ENCODE measurements at places on chromosomes 1 and 21.
A peak's percentile ranks its signal among the peaks of the same experiment; 100 is the strongest.

- no peak for DNase-seq
Observed at GRCh38 chr1:204150702-204151551, 917 bp downstream of the ETNK2 start.

GRCh38 chr1:97119260-97120158 is 397.9 kb downstream of the PTBP2 start:
- no peak for DNase-seq

GRCh38 chr1:50132347-50132894 is 23.7 kb downstream of the ELAVL4 start:
- DNase-seq: no peak

GRCh38 chr1:193850745-193851144 is 664.3 kb upstream of the B3GALT2 start:
- DNase-seq: peak; percentile 5

DNA sequence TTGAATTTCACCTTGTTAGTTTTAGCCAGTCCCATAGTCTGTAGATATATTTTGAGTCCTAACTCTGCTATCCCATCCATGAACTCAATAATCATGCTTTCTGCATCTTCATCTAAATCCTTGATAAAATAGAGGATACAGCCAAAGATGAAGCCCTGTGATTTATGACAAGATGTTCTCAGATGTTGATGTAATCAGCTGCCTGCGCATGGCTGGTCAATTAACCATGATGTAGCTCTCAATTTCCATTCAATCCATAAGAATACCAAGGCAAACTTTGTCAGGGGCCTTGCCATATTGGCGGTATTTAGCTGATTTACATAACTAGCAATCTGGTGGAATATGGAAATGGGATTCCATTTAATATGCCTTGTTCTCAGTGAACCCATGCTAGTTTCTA is 183.2 kb downstream of the TNR start:
- DNase-seq: no peak

DNA sequence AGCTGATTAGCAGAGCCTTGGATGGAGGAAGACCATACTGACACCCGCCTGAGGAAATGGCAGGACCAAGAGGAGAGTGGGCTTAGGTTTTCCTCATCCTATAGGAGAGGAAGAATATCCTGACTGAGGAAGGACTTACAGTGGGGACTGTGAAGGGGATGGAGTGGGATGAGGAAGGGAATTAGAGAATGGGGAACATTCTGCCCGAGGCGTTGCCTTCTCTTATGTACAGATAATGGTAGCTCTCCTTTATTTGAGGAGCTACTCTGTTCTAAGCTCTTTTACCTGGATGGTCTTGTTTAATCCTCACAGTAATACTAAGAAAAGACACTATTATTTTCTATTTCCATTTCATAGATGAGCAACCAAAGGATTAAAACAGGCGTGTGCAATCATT is 56.0 kb downstream of the OLFML3 start:
- DNase-seq: no peak

- no peak for DNase-seq
Observed at GRCh38 chr1:19400875-19401534, 84.3 kb downstream of the CAPZB start.

DNA sequence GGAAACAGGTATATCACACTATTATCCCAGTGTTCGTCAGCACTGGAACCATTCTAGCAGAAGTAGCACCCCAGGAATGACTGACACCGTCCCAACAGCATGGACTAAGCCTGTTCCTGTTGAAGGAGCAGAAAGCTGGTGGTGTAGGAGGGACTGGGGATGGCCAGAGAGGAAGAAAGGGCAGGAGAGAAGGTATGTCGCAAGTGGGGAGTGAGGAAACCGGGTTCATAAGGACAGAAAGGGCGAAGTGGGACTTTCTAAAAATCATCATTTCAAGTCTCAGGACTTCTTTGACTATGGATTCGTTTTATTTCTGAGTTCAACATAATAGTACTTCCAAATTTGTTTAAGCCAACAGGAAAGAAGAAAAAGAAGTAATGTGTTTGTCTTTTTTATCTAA is 19.7 kb upstream of the MX1 start:
- DNase-seq: no peak

DNA sequence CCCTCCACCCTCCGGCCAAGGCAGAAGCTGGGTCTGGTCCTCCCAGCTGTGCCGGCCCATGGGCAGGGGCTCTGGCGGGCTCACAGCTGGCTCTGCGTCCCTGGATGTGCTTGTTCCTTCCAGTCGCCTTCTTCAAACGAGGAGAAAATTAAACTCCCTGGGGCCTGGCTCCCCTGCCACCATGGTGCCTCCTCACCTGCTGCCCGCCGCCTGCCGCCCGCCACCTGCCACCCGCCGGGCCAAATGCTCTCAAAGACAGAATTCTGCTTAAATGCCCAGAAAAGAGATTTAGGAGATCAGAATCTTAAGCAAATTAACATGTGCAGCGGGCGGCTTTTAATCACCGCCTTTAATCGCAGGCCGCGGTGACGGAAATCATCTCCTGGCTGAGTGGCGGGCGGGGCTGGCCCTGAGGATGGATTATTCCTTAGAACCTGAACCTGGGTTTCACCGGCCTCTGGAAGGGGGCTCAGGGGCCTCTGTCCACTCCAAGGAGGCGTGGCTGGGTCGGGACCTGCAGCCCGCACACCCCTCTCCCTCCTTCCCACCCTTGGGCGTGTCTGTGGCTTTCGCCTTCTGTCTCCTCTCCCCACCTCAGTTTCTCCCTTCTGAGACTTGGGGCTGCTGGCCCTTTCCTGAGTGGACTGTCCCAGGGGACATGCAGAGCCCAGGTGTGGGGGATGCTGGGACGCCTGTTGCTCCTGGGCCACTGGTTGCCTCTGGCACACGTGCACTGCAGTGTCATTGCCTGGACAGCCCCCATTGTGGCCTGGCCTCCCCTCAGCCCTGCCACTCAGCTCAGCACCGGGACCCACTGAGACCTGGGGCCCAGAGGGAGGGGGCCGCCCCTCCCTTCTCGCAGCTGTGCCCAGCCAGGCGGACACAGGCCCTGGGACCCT is 10.5 kb upstream of the PLCH2 start:
- DNase-seq: no peak

DNA sequence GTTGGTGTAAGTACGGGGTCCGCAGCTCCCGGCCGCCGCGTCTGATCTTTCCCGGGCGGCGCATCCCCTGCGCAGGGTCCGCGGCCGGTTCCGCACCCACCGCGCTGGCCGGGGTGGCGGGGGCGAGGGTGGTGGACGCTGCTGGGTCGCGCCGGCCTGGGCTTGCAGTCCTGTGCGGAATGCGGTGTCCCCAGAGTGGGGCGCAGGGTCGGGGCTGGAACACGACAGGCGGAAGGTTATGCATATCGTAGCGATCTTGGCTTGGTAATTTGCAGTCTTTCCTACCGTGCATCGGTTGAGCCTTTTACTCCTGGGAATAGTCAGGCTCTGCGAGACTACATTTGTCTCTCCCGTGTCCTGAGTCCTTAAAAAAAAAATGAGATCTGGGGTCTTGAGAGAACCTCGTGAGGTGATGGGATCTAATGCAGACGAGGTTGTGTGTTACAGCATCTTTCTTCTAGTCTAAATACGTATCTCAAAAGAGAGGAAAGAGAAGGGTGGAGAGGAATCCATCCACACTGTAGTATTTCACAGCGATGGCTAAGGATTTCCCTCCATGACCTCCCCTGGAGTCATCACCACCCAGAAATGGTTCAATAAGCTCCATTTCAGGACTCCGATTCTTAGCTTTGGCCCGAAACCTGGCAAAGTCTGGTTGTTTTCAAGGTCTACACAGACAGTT is 572 bp downstream of the ATP1B1 start:
- DNase-seq: no peak

DNA sequence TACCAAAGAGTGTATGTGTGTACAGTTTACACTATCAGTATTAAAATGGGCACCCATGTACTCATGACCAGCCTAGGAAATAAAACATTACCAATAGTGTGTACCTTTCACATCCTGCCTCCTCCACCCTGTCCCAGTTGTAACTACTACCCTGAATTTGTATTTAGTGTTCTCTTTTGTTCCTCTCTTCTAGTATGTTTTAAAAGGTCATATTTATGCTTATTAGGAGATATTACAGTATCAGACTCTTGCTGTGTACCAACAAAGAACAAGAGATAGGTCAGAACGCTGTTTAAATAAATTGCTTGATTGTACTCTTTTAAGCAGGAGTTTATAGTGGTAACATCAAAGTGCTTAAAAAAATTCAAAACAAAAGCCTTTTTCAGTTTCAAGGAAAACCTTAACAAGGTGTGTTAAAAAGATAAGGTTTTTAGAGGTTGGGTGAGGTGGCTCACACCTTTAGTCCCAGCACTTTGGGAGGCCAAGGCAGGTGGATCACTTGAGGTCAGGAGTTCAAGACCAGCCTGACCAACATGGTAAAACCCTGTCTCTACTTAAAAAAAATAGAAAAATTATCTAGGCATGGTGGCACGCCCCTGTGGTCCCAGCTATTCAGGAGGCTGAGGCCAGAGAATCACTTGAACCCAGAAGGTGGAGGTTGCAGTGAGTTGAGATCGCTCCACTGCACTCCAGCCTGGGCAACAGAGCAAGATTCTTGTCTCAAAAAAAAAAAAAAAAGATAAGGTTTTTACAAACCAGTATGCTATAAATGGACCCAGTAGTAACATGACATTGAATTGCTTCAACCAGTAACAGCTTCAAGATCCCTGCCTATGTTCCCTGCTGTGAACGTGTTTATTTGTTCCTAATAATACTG is 35.9 kb downstream of the MPZL1 start:
- DNase-seq: no peak

GRCh38 chr21:40770435-40771055 is 76.4 kb downstream of the DSCAM start:
- DNase-seq: no peak

GRCh38 chr1:66403007-66403731 is 130.8 kb upstream of the SGIP1 start:
- DNase-seq: no peak

- no peak for DNase-seq
Observed at GRCh38 chr1:9699361-9699760, 47.8 kb downstream of the PIK3CD start.

GRCh38 chr1:169081503-169082123 is 24.9 kb upstream of the ATP1B1 start:
- DNase-seq: no peak

GRCh38 chr1:220711056-220711809 is 21.1 kb downstream of the C1orf115 start:
- DNase-seq: no peak

- DNase-seq: no peak
Observed at GRCh38 chr1:237877631-237878030, 13.1 kb downstream of the ZP4 start.

DNA sequence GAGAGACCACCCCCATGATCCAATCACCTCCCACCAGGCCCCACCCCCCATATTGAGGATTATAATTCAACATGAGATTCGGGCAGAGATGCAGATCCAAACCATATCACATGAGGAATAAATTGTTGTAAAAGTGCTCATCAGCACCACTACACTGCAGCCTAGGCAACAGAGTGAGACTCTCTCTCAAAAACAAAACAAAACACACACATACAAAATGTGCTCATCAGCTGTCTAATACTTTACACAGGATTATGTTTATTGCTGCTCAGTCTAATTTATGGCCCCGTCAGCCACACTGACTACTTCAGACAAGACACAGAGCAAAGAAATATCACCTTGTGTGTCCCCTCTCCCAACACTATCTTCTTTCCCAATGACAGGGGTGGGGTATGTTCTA is 72.9 kb upstream of the PPM1J start:
- no peak for DNase-seq

GRCh38 chr1:94336991-94337390 is 81.2 kb upstream of the ABCD3 start:
- no peak for DNase-seq

GRCh38 chr1:213122514-213122929 is 71.5 kb downstream of the RPS6KC1 start:
- peak; percentile 53 for DNase-seq

DNA sequence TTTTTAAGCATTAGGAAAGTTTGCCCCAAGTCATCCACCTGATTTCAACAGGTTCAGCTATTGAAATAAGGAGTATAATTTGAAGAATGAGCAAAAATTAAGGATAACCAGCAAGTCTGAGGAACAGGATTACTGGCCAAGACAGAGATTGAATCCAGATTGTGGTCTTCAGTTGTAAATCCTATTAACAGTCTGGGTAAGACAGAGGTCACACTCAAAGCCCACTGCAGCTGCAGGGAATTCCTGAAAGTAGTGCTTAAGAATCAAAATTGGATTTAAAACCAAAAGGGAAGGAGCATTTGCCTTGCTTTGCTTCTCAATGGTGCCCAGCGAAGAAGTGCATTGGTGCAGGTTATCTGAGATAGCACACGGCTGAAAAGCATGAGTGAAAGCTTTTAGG is 6.4 kb upstream of the LORICRIN start:
- no peak for DNase-seq

- peak; percentile 94 for DNase-seq
Observed at GRCh38 chr21:41678924-41679318, 87.9 kb downstream of the RIPK4 start.

All from astrocyte of the cerebellum (primary cell).